Amniotic stem cell (primary cell): ENCODE measurements at places on chromosomes 4 and X.
A peak's percentile ranks its signal among the peaks of the same experiment; 100 is the strongest.

DNA sequence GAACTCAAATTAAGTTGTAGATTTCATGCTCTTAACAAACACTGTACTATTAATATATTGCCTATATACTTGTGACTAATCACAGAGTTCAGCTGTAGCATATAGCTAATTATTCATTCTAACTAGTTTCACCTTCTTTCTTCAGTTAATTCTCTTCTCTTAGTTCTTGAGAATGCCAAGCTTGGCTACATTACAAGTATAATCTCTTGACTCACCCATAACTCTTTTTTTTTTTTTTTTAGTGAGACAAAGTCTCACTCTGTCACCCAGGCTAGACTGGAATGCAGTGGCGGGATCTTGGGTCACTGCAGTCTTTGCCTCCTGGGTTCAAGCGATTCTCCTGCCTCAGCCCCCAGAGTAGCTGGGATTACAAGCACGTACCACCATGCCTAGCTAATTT is 5.4 kb downstream of the KLHL5 start:
- no peak for DNase-seq

GRCh38 chr4:107133965-107134653 is 98.0 kb upstream of the DKK2 start:
- no peak for DNase-seq

GRCh38 chr4:140839406-140839805 is 83.2 kb upstream of the TBC1D9 start:
- no peak for DNase-seq

DNA sequence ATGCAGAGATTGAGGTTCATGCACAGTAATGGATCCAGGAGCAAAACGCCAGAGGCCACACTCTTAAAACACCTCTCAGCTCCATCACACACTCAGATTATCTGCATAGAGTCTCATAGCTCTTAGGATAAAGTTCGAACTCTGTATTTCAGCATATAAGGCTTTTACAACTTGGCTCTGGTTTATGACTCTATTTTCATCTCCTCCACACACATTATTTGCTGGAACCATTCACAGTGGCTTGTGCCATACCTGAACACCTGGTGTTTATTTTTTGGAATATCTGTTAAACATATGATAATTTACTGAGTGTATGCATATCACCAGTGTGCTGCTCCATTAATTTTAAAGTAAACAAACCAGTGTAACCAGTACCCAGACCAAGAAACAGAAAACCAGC is 27.2 kb downstream of the RASL11B start:
- no peak for DNase-seq

GRCh38 chrX:130857207-130857606 is 45.8 kb downstream of the ENOX2 start:
- DNase-seq = no peak

GRCh38 chrX:53316860-53317237 is 35.5 kb upstream of the IQSEC2 start:
- DNase-seq = no peak

DNA sequence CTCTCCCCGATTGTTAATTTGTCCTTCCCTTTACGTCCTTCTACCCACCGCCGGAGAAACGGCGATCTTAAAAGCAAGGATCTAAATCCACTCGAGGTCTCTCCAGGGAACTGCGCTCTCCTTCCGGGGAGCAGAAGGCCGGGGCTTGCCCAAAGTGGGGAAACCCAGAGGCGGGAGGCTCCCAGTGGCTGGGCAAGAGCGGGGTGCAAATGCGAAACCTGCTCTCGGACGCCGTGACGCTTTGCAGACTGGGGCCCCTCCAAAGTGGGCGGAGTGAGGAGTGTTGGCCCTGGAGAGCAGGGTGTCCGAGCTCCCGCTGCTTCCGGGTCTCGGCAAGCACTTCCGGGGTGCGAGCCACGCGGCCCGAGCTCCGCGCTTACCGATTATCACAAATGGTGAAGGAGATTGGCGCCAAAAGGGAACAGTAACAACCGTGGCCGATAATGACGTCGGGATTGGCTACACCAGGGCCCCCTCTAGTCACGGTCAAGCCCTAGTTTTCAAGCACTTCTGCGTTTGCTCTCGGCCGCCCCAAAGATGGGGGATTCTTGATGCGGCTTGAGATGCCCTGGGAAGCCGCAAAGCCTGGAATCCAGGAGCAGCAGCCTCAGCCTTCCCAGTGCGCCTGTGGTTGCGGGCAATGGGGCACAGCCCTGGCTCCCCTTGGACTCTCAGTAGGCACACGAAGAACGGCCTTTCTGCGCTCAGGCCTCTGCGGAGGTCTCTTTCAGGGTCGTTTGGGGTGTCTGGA is 29.0 kb downstream of the HAND2 start:
- DNase-seq = no peak

- peak; percentile 35 for DNase-seq
Observed at GRCh38 chr4:88104902-88105610, 53.4 kb downstream of the ABCG2 start.

- DNase-seq = no peak
Observed at GRCh38 chr4:15598644-15599043, 56.5 kb downstream of the FBXL5 start.

DNA sequence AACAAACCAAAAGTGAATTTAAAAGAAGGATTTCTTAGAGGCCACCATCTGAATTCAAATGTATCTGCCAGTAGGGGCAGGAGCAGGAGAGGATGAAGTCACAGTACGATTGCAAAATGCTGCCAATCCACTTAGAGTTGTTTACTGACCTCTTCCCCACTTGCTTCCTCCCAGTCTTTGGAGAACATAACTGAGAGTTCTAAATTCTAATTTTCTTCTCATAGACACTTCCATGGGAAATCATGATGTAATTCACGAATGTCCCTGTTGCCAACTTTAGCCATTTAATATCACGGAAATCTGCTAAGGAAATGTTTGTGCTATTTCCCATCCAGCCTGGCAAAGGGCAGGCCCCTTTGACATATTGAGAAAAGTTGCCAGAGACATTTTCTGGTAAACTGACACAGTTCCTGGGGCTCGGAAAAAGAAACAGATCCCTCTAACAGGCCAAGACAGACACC is 33.6 kb upstream of the NOCT start:
- DNase-seq = no peak

DNA sequence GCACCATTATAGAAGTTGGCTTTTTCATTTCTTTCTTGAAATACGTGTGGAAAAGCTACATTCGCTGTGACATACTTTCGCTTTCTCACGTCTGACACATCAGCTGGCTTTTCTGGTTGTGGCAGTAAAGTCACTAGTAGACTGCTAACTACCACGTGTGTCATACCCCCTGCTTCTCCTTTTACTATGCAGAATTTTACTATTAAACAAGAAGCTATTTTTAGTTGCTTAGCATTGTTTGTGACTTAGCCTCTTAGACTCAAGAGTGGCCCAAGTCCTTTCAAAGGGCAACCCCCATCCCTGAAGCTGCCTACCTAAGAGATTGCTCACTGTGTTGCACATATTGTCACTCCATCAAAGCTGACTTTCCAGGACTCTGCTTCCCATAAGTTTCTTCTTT is 2.1 kb upstream of the IL2 start:
- no peak for DNase-seq

DNA sequence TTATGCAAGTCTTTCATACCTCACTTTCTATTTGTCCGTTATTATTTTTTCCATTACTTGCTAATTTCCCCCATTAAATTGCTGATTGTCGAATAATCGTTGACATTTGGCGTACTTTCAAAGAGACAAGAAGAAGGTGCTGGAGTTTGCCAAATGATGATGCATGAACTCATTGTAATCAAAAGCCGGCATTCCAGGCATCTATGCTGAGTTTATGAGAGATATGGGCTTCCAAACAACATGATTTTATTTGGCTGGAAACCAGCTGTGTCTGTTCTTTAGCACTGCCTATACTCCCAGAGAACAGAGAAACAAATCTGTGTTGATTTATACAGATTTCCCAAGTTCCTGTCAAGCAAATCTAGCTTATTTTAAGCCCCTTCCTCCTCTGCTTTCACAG is 80.8 kb upstream of the RPS6KA3 start:
- no peak for DNase-seq

DNA sequence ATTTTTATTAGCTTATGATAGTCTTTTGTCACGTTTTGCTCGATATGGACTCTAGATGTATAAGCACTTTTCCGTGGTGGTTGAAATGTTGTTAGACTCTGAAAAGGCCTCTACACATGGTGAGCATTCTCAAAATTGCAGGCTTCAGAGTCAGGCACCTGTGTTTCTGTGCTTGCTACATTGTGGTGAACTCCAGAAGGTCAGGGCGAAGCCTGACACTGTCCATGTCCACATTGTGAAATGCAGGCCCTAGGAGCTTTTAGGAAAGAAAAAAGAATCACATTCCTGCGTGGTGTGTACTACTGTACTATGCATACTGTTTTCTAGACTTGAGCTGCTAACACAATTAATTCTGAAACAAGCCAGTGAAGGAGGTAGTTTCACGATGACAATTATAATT is 86.3 kb downstream of the HS3ST1 start:
- no peak for DNase-seq

- no peak for DNase-seq
Observed at GRCh38 chrX:140697618-140698017, 11.9 kb upstream of the LINC00632 start.

DNA sequence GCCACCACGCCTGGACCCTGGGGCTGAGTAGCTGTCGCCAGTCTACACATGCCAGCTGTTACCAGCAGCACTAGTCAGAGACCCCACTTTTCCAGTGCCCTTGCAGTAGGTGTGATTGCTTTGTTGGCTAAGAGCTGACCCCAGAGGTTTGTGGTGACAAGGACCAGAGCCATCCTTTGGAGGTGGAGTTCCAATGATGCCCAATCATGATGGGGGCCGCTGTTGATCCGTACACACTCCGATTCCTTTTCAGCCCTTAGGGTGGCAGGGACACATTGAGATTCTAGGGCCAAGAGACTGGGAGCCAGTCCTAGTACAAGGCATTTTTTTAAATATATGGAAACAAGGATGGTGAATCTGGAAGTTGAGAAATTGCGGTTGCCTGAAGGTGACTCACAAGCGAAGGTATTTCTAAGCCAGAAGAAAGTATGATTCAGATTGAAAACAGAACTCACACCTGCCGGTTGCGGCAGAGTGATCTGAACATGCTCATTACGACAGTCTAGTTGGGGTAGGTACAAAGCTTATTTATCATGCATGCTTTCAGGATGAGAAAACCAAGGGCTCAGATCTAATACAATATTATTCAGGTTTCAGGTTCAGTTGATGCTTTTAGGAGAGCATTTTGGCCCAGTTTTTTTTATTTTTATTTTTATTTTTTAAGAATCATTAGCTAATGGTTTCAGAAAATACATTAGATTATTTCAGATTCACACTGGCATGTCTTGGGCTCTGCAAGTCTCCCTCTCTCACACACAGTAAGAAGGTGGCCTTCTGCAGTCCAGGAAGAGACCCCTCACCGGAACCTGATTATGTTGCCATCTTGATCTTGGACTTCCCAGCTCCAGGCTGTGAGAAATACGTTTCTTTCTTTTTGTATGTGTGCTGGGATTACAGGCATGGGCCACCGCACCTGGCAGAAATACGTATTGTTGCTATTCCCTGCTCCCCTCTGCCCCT is 43.4 kb downstream of the SHROOM2 start:
- no peak for DNase-seq

GRCh38 chr4:13089659-13089998 is 394.5 kb downstream of the RAB28 start:
- no peak for DNase-seq

- no peak for DNase-seq
Observed at GRCh38 chr4:180521181-180521580, 1722.0 kb upstream of the TENM3 start.

GRCh38 chrX:129077424-129078170 is 445.7 kb downstream of the SMARCA1 start:
- DNase-seq = no peak

- DNase-seq = no peak
Observed at GRCh38 chr4:151668689-151669402, 92.0 kb downstream of the GATB start.

GRCh38 chr4:161403781-161404180 is 760.0 kb downstream of the FSTL5 start:
- no peak for DNase-seq

- DNase-seq = no peak
Observed at GRCh38 chr4:181982437-181982836, 260.8 kb upstream of the TENM3 start.

DNA sequence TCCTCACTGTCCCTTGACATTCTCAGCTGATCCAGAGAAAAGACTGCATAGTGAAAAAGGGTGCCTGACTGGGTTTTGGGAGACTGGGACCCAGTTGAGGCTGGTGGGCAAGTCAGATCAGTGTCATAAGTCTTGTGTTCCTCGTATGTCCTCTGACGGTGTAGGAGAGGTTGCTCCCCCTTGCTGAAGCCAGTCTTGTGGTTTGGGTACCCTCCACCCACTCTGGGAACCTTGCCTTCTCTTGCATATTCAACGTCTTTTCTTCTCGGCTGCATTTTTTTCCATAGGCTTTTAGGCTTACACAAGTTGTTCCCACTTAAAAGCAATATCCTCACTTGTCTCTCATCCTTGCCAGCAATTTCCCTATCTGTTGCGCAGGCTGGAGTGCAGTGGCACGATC is 211.9 kb downstream of the PTTG2 start:
- DNase-seq = no peak

DNA sequence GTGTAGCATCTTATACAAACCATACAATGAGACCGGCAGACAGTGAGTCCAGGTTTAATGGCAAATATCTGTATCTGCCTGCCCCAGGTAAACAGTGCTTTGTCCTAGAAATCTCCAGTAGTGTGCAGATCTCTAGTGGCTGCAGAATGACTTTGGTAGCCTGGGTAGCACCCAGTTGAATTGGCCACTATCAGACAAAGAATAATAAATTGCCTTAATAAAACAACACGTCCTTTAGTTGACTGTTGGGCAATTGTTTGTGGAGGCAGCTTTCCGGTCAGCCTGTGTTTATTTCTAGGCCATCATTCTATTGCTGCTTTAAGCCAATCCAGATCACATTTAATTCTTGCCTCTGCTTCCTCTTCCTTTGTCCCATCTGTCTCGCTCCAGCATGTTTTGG is 52.5 kb downstream of the SNX25 start:
- DNase-seq = no peak

GRCh38 chr4:169110633-169111032 is 100.6 kb upstream of the CBR4 start:
- DNase-seq = no peak

DNA sequence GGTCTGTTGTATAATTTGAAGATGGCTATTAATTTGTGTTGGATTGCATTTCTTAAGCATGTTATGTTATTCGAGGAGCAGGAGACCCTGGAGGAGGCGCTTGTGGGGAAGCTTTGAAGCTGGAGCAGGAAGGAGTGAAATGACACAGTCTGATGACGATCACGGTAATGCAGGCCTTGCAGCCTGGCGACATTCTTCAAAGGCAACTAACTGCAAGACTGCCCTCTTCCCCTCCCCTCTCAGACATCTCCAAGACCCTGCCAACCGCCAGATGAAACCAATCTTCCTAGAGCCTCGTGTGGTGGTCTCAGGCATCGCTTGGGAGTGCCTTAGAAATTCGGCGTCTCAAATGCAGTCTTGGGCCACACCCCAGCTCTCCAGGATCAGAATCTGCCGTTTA is 16.1 kb downstream of the CLCN4 start:
- DNase-seq = no peak

GRCh38 chr4:7194251-7195140 is 2.2 kb downstream of the SORCS2 start:
- no peak for DNase-seq
